CD4-positive, alpha-beta T cell treated with Interferon gamma for 1 hour (primary cell): ENCODE measurements at places on chromosomes 1 and 21.

DNA sequence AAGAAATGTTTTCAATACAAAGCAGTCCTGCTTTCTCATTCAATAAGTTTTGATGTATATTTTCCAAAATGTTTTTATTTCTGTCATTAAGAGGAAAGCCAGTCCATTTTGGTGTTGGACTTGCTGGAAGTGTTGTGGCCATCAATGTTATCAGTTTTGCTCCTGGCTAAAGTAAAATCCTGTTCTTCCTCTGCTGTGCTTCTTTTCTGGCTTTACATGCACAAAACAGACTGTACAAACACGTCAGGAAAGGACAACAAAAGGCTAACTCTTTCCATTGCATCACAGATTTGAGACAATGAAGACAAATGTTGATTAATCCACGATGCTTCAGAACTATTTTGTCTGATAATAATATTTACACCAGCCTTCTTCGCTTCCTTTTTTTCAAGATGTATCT lies 735.4 kb downstream of the LTN1 start:
- DNase-seq: no peak

GRCh38 chr1:230073371-230074035 lies 6.5 kb downstream of the GALNT2 start:
- DNase-seq: no peak

GRCh38 chr1:116580446-116581322 lies 9.9 kb upstream of the CD58 start:
- no peak for DNase-seq

DNA sequence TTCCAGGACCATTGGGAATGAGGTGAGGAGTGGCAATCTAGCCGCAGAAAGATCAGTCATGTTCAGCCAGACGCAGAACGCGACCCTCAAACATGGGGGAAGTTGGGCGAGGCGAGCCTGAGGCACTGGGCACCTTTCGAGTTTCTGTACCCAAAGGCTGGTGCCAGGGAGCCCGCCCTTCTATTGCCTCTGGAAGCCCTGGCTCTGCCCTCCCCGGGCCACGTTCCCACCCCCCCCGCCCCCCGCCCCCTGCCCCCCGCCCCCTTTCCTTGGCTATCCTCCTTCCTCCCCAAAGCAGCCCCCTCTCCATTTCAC lies 2.2 kb upstream of the ZBTB7B start:
- no peak for DNase-seq

GRCh38 chr1:227919906-227920305 lies 27.8 kb downstream of the WNT9A start:
- no peak for DNase-seq

DNA sequence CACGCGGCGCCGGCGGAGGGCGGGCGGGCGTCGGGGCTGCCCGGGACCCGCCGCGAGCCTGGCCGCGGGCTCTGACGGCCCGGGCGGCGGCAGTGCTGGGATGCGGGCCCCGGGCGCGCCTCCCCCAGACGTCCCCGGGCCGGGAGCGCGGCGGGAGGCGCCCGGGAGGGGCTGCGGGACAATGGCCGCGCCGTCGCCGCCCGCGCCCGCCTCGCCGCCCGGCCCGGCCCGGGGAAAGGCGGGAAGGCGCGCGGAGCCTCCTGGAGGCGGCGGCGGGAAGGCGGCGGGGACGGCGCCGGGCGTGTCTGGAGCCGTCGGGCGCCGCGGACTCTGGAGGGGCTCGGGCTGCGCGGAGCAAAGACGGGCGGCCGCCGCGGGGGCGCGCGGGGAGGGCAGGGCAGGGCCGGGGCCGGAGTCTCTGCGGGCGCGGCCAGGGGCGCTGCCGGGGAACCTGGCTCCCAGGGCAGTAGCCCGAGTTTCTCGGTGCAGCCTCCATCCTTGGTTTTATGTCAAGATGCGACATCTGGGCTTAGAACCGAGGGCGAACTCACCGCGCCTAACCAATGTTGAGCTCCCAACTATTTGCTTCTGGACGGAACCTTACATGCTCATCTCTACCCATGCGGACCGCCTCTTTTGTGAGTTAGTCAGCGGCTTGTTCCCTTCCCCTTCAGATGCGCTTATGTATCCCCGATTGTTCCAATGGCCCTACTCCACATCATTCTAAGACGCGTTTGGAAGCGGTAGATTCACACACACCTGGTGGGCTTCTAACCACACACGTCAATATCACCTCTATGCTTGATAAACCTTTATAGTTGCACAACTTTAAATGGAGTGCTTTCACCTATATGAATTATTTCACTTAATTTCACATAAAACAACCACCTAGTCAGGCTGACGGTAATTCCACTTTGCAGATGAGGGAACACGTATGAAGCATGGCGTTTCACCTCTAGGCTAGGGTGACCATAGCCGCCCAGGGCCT lies 651 bp downstream of the ZBTB8A start:
- DNase-seq: no peak

DNA sequence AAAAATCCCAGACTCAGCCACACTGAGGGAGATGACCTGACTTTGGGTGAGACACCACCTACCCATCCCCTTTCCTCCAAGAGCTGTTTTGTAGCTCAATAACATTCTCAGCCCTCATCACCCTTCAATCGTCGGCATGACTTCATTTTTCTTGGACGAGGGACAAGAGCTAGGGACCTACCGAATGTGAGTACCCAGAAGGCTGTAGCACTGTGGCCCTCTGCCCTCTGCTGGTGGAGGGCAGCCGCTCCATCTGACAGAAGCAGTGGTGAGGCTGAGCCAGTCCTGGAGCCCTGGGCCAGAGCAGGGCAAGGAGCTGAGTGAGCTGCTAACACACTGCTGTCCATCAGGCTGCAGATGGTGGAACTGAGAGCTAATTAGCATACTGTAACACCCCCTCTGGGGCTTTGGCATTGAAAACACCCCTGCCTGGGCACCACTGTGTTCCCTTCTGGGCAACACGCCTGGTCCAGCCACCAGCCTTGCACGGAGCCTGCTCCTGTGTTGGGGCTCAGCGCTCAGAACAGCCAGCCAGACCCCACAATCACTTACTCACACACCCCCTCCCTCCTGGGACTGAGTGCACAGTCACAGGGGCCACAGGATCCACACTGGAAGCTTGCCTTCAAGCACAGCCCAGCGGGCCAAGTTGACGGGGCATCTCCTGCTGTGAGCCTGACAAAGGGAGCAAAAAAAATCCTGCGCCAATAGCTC lies 18.3 kb upstream of the ALPL start:
- DNase-seq: no peak

DNA sequence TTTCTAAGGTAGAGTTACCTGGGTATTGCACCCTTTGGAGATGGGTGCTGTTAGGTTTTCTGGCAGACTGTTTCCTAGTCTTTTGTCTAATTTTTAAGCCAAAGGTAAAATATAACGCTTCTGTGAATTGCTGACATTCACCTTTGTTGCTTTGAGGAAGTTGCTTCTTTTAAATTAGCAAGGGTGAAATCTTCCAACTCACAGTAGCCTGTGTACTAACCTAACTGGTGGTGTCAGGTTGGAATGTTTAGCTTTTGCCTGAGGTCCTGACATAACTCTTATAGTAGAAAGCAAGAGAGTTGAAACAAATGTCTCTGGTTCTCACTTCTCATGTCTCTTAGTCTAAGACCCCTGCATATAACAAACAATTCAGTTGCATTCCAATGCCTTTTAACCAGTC lies 61.1 kb upstream of the LPGAT1 start:
- no peak for DNase-seq

- DNase-seq: no peak
Measured at GRCh38 chr1:50080904-50081586, 27.7 kb upstream of the ELAVL4 start.

GRCh38 chr1:178727014-178727895 lies 2.2 kb downstream of the RALGPS2 start:
- DNase-seq: no peak

DNA sequence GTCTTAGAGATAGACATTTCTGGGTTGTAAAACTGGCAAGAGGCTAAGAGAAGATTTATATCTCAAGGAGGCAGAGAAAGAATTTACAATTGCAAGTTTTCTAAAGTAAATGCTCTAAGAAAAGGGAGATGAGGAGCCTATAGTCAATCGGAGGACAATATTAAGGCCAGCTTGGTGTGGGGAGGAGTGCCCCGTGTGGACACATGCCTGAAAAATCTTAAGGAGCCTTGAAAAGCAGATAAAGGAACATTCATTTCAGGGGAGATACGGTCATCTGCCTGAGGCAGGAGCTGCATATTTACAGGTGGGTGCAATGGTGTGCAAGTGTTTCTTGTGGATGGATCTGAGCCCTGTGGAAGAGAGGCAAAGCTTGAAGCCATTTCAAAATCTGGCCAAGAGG lies 25.6 kb downstream of the FCRL2 start:
- no peak for DNase-seq

GRCh38 chr1:177650947-177651346 lies 318.9 kb downstream of the SEC16B start:
- DNase-seq: no peak

DNA sequence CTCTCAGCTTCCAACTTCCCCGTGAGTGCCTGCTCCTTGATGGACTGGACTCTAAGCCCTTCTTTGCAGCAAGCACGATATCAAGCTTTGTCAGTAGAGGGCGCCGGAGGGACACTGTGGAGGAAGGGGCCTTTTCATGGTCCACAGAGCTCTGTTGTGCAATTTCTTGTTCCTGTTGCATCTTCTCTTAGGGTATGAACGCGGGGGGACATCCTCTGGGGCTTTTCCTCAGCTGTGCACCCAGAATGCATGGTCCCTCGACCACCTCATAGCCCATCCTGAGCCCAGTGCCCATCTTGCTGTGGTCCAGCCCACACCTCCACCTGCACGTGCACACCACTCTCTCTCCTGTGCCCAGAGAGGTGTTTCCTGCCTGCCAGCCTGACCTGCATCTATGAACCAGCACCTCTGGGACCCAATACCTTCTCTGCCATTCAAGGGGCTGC lies 556.8 kb downstream of the PTPRU start:
- DNase-seq: peak; percentile 20

GRCh38 chr21:23401278-23401677 lies 2206.0 kb downstream of the MRPL39 start:
- DNase-seq: no peak

- DNase-seq: no peak
Measured at GRCh38 chr21:45969921-45970673, 11.5 kb upstream of the COL6A1 start.

GRCh38 chr1:220341126-220341525 lies 68.9 kb upstream of the RAB3GAP2 start:
- no peak for DNase-seq

GRCh38 chr1:235207209-235207565 lies 46.1 kb upstream of the RBM34 start:
- DNase-seq: no peak

GRCh38 chr21:40846103-40846502 lies 855 bp downstream of the DSCAM start:
- no peak for DNase-seq

- DNase-seq: no peak
Measured at GRCh38 chr1:174276087-174276486, 116.8 kb downstream of the RABGAP1L start.

DNA sequence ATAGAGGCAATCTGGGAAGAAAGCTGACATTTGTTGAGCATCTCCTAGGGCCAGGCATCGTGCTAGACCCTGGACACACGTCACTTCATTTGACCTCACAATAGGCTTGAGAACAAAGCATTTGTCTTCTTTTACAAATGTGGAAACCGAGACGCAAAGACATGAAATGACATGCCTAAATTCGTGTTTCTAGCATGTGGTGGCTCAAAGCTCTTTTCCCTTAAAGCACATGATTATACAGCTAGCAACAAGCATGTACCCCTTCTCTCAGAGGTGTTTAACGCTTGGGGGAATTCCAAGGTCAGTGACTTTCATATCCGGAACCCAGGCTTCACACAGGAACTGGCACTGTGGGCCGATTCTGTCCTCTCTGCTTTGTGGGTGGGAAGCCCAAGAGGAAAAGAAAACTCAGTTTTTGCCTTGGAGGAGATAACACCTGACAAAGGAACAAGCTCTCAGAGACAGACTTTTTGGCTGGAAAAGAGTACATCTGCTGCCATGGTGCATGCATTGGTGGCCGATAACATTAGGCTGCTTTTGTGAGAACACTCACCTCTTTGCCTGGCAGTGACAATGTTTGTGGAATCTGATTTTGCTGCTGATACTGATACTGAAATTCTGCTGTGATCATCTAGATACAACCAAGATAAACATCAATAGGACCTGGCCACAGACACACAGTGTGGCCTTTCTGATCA lies 15.4 kb upstream of the CD2 start:
- peak; percentile 80 for DNase-seq

DNA sequence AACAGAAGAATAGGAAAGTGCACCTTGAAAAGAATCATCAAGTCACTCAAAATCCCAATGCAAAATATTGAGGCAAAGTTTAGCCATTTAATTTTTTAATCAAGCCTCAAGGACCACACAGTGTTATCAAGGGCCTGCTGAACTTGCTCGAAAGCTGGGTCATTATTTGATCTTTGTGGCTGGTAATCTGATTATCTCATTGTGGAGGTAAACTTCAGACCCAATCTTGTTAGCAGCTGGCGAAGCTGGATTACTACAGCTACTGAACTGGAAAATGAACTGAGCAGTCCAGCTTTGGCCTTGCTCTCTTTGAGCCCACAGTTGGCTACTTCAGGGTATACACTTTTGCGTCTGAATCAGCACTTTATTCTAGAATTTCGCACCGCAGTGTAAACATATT lies 94.4 kb downstream of the BARHL2 start:
- DNase-seq: no peak

DNA sequence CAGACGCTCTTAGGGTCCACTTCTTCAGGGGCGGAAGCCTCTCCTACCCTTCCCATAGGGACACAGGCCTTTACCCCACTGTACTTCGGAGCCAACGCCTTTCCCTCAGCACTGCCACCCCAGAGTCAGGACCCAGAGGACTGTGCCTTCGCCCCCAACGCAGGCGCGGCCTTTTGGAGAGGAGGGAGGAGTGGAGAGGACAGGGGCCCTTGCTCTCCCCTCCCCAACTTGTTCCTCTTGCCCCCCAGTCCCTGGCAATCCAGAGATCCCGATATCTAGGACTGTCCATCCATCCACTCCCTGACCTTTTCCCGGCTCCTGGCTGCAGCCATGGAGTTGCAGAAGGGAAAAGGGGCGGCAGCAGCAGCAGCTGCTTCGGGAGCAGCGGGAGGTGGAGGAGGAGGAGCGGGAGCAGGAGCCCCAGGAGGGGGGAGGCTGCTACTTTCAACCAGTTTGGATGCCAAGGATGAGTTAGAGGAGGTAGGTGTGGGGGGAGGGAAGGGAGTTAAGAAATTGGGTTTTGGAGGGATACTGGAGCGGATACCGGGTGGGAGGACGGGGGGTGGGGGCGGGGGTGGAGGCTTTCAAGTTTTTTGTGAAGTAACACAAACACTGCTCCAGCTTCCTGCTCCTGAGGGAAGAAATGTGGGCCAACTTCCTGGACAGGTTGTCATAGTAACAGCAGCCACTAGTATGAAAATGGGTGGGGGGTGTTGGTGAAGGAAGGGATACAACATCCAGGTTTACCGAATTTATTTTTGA lies 636 bp downstream of the INTS3 start:
- DNase-seq: peak; percentile 12

DNA sequence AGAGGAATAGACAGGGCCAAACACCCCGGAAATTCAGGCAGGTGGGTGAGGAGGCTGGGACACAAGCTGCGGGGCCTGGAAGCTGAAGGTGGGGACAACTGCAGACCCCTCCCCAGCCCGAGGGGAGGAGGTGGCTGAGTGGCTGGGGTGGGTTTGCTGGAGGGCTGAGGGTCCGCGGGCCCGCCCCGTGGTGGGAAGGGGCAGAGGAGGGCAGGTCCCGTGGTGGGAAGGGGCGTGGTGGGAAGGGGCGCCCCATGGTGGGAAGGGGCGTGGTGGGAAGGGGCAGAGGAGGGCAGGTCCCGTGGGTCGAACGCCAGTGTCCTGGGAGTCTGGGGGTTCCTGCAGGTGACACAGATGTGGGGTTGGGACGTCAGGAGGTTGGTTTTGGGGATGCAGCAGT lies 24.3 kb upstream of the TTLL10 start:
- no peak for DNase-seq
